ENCODE measurements at places on chromosomes 7 and 10.
A peak's percentile ranks its signal among the peaks of the same experiment; 100 is the strongest.

- H3K4me1 ChIP-seq = no peaks in the 10 kb centered on the region
- H3K27ac ChIP-seq = no peak overlapping the region
- H3K36me3 ChIP-seq = peaks cover 3% of the 10 kb centered on the region
- no peaks in the 10 kb centered on the region for H3K27me3 ChIP-seq
- no peak for DNase-seq
Measured at GRCh38 chr7:64559206-64559605, 3.7 kb downstream of the ZNF680 start.

DNA sequence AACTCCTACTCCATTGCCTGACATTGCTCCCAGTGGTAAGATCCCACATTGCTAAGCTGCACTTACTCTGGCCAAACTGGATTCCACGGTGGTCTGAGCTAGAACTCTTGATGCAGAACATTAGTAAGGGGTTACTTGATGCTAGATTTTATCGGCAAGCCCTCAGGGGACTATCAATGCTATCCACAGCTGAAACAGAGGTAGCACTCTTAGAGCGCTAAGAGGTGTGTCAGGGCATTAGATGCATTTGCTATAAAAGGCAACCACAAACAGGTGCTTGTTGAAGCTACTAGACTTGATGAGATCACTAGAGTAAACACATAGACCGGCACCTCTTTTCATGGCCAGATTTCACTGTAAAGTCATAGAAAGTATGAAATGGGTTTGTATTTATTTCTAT lies 116.3 kb downstream of the MDFIC start:
- no peak overlapping the region for H3K27ac ChIP-seq
- H3K4me3 ChIP-seq = no peak overlapping the region
- no peaks in the 10 kb centered on the region for H3K36me3 ChIP-seq
- DNase-seq = no peak
- no peaks in the 10 kb centered on the region for H3K4me1 ChIP-seq
- no peaks in the 10 kb centered on the region for H3K27me3 ChIP-seq

- DNase-seq = no peak
- H3K27ac ChIP-seq = no peak overlapping the region
- H3K27me3 ChIP-seq = no peaks in the 10 kb centered on the region
- no peak overlapping the region for H3K4me3 ChIP-seq
- no peaks in the 10 kb centered on the region for H3K36me3 ChIP-seq
Measured at GRCh38 chr7:3942276-3942675, 641.2 kb downstream of the SDK1 start.

DNA sequence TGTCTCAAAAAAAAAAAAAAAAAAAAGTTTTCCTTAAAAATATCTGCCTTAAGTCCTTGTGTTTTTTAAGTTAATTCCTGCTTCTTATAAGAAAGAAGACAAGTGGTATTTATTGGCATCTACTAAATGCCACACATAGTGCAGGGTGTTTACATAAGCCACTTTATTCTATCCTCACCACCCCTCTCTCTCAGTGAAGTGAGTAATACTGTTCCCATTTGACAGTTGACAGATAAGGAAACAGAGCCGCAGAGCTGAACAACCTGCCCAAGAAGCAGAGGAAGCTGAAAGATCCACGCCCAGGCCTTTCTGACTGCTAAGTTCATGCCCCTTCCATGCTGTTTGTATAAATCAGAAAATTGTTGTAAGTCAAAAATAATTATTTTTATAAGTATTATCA lies 54.1 kb downstream of the ABLIM1 start:
- no peaks in the 10 kb centered on the region for H3K4me1 ChIP-seq
- no peaks in the 10 kb centered on the region for H3K27me3 ChIP-seq
- no peak overlapping the region for H3K27ac ChIP-seq
- no peak for DNase-seq
- no peak overlapping the region for H3K4me3 ChIP-seq
- H3K36me3 ChIP-seq = no peaks in the 10 kb centered on the region

DNA sequence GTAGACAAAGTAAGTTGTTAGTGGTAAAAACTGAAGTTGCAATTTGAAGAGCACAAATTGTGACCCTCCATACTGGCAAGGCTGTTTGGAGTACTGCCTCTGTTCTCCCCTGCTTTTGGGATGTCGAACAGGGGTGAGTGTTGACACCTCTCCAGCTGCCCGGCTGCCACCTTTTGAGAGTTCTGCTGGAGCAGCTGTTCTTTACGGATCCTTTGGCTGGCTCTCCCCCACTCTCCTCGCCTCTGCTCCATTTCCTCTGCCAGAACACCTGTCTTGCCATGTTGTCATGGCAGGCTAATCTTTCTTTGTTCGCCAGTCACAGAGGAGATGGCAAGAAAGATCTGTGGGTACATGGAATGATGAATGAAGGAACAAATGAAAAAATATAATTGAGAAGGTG lies 34.9 kb downstream of the INSYN2A start:
- H3K27ac ChIP-seq = no peak overlapping the region
- H3K4me1 ChIP-seq = no peaks in the 10 kb centered on the region
- no peak for DNase-seq
- H3K4me3 ChIP-seq = no peak overlapping the region
- H3K36me3 ChIP-seq = no peaks in the 10 kb centered on the region

DNA sequence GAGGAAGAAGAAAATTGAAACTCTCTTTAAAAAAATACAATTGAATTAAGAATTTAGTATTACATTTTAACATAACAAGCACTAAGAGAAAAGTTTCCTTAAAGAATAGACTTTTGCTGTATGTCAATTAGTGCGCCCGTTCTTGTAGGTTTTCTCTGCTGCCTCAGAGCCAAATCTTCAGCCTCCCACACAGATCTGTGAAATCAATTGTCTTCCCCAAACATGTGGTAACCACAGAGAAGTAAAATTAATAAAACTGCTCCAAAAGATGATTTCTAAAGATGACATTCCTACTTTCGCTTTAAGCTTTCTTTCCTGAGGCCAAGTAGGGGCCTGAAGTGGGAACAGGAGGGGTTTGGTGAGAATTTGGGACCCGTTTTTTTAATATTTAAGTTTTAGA lies 113.2 kb upstream of the ADO start:
- no peaks in the 10 kb centered on the region for H3K27me3 ChIP-seq
- H3K36me3 ChIP-seq = no peaks in the 10 kb centered on the region
- H3K4me3 ChIP-seq = no peak overlapping the region
- H3K27ac ChIP-seq = no peak overlapping the region
- H3K4me1 ChIP-seq = peaks cover 46% of the 10 kb centered on the region
- no peak for DNase-seq

DNA sequence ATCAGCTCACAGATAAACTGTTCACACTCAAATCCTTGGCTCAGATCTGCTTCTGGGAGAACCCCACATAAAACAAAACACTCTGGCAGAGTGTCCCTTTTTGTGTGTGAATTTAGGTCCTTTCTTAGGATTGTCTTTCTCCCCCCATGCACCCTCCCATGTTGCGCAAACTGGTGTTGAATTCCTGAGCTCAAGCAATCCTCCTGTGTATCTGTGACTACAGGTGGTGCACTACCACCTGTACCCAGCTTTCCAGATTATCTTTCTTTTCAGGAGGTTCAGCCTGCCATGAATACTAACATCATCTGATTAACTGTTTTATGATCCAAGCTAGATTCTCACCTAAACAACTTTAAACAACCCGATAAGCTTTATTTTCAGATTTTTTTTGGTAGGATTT lies 177.6 kb upstream of the CSTF2T start:
- H3K27ac ChIP-seq = no peak overlapping the region
- no peak overlapping the region for H3K4me3 ChIP-seq
- no peak for DNase-seq

- no peaks in the 10 kb centered on the region for H3K27me3 ChIP-seq
- DNase-seq = no peak
- H3K4me1 ChIP-seq = no peaks in the 10 kb centered on the region
- H3K27ac ChIP-seq = no peak overlapping the region
Measured at GRCh38 chr7:131681961-131682360, 125.5 kb upstream of the PODXL start.

DNA sequence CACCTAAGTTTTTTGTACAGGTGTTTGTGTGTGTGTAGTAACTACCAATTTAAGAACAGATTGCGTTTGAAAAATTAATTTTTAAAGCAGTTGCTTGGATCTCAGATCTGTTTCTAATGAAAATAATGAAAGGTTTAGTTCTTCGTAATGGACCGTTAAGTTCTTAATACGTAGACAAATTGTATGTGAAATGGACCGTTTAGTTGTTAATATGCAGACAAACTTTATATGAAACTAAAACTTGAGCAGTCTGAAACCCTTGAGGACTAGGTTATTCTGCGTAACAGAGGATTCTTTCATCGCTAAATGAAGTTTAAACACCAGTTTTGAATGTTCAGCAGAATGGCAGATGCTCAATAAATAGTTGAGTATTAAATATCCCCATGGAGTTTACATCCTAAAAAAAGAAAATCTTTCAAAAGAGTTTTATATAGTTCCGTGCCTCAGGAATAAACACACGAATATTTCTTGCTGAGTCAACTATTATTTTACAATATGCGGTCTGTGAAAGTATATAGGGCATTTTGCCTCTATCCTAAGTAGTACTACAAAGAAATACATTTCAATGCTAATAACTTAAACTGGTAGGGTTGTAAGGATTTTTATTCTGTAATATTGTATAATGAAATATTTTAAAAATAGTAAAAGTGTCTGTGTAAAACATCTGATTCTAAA lies 1.2 kb downstream of the DBF4 start:
- H3K36me3 ChIP-seq = no peaks in the 10 kb centered on the region
- peak overlapping the region; percentile 93 for H3K4me3 ChIP-seq
- peaks cover 13% of the 10 kb centered on the region for H3K4me1 ChIP-seq
- no peak for DNase-seq

GRCh38 chr7:141941075-141941474 lies 5.7 kb downstream of the CLEC5A start:
- no peak for DNase-seq
- H3K27me3 ChIP-seq = no peaks in the 10 kb centered on the region
- H3K4me3 ChIP-seq = no peak overlapping the region
- H3K4me1 ChIP-seq = no peaks in the 10 kb centered on the region
- no peak overlapping the region for H3K27ac ChIP-seq
- H3K36me3 ChIP-seq = no peaks in the 10 kb centered on the region

DNA sequence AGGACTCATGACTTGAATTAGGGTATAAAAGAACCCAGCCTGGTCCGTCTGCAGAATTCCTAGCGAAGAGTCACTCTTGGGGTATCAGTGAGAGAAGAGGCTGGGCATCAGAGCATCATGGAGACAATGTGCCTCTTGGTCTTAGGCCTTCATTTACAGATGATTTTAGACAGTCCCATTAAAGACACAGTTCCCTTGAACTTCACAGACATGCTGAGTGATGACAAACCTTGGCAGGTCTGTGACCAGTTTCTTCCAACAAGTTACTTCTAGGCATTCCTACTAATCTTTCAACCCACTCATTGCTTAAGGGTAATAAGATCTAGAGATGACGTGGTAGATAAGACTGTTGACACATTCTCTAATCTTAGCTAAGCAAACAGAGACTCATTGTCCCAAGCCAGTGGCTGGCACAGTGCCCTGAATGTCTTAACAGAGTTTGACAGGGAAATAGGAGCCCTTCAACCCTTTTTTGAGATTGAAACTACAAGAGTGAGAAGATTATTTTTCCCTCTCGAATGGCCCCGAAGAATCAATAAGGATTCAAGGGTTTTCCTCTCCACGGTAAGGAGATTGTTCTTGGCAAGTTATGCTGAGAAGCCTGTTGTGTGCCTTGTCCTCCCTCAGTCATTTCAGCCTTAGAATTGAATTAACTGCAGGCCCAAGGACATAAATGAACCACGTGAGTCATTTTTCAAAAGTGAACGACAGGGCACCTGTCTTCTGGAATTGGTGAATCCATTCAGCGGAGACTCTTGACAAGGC lies 281.1 kb downstream of the CCDC3 start:
- no peak for DNase-seq
- H3K36me3 ChIP-seq = no peaks in the 10 kb centered on the region
- no peaks in the 10 kb centered on the region for H3K27me3 ChIP-seq
- no peak overlapping the region for H3K27ac ChIP-seq
- no peak overlapping the region for H3K4me3 ChIP-seq
- H3K4me1 ChIP-seq = no peaks in the 10 kb centered on the region
